ENCODE measurements at places on chromosomes 4 and X.

DNA sequence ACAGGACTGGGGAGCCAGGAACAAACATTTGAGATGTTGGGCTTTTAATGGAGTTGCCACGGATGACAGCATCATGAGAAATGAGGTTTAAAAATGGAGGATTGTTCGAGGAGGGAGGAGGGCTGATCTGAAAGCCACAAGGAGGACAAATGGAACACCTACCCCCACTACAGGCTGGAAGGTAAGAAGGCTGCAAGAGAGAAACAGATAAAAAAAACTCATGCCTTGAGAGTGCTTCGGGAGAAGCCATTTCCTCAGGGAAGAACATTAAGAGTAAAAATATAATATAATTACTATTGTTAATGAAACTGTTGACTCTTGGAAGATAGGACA lies 119.5 kb upstream of the MAP9 start:
- DNase-seq, result no peak

DNA sequence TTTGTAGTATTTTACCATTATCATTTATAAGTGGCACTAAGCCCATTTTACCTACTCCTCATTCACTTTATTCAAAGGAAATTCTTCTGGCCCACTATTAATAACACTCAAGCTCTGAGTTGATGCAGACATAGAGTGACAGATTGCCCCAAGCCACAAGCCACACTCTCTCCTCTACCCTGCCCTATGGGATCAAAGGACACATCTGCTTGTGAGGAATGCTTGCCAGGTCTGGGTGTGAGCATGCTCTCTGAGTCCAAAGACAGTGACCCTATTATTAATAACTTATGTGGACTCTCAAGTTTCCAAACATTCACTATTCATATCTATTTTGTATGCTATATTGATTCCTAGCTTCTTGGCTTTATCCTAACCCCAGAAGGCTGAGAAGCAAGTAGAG lies 18.5 kb downstream of the ETNPPL start:
- DNase-seq, result no peak

DNA sequence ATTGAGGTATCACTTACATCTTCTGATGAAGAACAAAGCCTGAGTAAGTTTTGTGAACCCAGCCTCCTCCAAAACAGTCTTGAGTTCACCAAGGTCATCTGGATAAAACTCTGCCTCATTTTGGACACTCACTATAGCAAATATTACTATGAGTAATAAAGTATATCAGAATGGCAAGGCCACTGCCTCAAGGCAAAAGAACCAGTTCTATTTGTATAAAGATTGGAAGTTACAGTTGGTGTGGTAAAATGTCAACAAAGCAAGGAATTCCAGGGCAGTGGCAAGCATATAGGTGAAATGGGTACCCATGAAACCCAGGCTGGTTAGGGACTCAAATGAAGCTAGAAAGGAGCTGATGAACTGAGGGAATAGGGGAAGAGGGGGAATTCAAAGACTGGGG lies 2.4 kb upstream of the ARHGEF6 start:
- no peak for DNase-seq

DNA sequence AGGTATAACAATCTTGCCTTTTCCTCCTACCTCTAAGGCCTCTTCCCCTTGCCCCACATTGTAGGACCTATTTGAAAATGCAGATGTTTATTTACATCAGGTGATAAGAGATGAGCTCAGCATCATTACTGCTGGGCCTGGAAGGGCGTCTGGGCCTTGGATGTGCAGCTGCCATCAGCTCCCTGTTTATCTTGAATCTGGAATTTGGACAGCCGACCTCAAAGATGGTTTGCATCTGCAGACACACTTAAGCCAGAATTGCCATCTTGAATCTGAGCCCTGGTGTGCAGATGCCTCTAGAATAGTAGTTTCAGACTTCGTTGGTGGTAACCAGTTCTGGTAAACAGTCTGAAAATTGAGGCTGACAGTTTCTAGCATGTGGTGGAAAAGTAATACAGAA lies 59.0 kb downstream of the FAM193A start:
- DNase-seq, result no peak

DNA sequence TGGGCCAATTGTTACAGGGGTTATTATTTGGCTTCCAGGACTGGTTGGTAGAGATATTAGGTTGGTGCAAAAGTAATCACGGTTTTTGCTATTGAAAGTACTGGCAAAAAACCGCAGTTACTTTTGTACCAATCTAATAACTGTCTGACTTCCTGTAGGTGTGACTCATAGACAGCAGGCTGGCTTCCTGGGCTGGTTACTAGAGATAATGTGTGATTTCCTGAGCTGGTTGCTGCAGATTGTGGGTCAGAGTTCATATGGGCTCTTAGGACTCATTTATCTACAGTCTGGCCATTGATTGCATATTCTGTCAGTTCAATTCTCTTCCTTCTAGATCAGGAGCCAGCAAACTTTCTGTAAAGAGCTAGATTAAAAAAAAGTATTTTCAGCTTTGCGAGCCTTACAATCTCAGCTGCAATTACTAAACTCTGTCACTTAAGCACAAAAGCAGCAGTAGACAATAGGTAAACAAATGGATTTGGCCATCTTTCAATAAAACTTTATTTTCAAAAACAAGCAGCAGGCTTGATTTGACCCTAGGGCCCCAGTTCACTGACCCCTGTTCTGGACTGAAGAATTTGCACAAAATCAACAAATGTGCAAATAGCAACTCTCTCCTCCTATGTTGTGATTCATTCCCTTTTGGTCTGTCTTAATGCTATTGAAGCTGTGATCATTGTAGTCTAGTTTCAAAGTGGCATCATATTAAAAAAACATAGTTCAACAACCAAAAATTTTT lies 50.8 kb upstream of the BOD1L1 start:
- DNase-seq, result no peak

DNA sequence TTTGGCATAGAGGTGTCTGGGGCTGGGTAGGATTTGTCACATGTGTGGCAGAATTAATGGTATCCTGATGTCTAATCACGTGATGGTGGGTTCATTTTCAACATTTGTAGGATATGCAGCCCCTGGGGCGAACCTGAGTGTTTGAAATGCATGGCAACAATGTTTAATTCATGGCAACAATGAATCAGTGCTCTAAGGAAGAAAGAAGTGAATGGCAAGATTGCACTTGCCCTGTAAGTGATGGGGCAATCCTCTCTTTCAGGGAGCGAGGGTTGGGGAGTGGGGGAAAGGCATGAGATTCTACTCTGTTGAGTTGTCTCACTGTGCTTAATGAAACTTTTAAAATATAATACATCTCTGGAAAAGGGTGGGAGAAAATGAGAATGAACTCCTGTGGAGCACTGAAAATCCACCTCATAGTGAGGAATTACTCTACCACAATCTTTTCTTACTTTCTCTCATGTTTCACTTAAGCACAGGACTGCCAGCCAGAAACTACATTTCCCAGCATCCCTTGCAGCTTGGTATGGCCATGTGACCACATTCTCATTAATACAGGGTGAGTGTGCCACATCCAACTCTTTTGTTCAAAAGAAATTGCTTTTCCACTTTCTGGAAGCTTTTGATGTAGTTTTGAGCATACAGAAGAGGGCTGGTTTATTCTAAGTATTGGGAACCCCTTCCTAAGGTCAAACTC lies 64.0 kb upstream of the PGM2 start:
- DNase-seq, result no peak

DNA sequence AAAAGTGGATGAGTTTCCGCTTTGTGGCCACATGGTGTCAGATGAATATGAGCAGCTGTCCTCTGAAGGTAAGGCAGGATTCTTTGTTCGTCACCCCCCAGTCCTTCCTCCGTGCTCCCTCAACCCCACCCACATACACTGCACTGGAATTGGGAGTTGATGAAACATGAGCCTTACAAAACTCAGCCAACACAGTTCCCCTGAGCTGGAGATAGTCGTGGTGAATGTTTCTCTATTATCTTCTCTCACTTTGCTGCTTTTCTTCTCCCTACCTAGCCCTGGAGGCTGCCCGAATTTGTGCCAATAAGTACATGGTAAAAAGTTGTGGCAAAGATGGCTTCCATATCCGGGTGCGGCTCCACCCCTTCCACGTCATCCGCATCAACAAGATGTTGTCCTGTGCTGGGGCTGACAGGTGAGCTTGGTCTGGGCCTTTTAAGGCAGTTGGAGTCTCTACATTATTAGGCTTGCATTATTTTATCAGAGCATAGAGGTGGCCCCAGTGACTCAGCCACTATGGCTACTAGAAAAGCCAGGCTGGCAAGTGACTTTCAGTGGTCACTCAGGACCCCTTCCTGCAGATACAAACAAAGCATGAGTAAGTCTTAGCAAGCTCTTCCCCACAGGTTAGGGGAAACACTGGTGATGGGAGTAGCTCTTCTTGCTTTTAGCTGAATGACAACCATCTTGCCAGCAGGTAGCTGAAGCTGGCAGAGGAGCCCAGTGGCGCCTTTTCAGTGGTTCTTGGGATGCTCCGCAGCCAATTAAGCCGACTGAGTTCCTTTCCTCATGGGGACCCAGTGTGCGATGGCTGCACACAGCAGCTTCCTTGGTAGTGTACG lies 1.6 kb downstream of the RPL10 start:
- DNase-seq, result no peak

- DNase-seq, result no peak
Observed at GRCh38 chrX:103157496-103158316, 57.2 kb upstream of the BEX4 start.

DNA sequence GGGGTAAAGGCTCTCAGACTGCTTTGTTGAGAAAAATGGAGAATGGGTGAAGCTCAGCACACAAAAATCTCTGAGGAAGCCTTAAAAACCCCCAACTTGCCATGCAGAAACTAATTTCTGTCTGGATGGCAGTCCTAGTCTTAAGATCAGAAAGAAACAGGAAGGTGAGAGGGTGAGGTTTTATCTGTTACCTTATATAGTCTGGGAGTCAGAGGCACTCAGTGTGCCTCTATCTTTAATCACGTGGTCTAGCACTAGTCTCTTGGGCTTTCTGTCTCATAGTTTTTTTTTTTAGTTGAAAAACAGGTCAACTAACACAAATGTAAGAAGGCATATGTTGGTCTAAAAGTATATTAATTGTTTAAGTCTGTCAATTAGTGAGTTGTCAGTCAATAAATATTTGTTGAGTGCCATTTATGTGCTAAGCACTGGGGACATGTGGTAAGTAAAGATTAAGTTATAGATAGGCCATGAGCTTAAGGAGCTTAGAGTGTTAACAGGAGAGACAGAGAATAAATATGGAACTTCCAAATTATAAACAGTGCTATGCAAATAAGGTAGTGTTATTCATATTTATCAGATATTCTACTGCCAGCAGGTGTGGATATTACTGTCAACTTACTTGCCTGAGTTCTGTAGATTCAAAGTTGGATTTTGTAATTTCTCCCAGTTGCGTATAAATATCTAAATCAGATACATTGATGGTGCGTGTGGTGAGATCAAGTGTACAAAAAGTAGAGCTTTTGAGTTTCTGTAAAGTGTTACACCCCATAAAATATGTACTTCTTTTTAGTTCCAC lies 7.0 kb downstream of the CYBB start:
- DNase-seq, result no peak

DNA sequence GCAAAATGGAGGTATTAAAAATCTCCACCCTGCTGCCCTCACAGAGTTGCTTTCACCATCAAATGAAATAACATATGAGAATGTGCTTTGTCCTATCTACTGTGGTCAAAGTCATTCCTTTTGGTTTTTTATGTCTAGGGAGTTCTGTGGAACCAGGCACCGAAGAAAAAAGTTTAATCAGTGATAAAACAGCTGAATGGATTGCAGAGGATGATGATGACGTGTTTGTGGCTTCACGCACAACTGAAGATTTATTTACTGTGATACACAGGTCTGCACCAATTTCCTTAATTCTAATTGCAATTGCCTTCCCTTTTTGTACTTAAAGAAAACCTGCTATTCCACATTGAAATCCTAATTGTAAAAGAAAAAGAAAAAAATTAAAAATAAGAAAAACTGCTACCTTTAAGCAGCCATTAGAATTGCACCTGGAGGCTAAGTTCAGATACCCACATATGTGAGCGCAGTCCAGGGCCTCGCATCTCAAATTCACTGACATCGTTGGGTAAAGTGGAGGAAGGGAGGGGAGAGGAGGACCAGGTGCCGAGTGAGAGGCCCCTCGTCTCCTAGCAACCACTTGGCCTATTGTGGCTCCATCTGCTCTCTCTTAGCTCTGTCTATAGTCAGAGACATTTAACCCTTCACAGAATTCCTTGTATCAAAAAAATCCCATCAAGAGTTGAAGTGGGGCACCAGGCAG lies 10.5 kb upstream of the RTL5 start:
- DNase-seq, result no peak

DNA sequence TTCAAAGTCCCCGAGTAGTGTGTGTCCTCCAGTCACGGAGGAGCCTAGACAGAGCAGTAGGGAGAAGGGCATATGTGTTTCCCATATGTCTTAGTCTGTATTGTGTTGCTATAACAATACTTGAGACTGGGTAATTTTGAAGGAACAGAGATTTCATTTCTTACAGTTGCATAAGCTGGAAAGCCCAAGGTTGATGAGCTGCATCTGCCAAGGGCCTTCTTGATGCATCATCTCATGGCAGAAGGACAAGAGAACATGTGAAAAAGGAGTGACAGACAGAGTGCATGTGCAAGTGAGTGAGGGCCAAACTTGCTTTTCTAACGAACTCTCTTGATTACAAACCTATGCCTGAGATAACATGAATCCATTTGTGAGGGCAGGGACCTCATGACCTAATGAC lies 243.4 kb downstream of the ARHGAP10 start:
- DNase-seq, result no peak

DNA sequence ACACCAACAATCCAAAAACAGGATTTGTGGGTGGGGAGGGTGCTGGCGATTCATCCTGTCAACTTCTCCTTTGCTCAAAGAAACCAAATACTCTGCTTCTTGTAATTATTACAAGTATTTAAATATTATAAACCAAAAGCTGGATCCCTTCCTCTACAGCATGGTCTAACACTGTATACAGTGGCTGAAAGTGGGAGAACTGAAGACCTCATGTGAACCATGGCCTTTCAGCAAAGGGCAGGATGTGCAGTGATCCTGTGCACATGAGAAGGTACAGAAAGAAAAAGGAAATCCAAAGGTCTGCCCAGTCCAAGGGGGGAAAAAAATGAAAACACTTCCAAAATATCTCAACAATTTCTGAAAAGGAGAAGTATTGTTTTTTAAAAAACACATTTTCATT lies 5.3 kb upstream of the CXorf38 start:
- no peak for DNase-seq

DNA sequence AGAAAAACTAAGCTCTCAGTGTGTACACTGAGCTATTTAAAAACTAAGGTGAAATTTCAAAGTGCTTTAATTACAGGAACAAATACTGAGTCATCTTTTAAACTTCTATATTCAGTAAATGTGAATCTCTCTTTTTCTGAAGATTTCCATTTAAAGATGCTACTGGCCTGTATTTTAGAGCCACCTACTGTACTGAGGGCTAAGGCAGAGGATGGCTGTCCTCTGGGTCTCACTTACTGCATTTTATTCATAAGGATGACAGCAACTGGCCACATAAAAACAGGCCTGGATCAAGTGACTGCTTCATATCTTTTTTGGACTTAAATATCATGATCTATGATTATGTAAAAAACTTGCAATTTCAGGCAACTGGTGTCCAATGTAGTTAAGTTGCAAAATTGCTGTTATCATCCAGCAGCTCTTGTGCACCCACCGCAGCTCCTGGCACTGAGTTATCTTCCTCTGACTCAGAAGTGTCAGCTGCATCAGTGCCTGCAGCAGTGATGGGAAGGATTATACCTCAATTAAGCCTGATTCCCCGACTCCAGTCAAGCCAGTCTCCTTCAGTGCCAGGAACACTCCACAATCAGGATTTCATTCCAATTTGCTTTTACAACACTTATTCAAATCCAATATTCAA lies 1073.7 kb downstream of the PDHA2 start:
- DNase-seq, result no peak

- no peak for DNase-seq
Observed at GRCh38 chr4:62622089-62622488, 1422.0 kb downstream of the ADGRL3 start.

GRCh38 chrX:126655061-126655460 lies 102.4 kb upstream of the DCAF12L1 start:
- no peak for DNase-seq

- DNase-seq, result no peak
Observed at GRCh38 chr4:13906727-13907126, 279.2 kb upstream of the BOD1L1 start.
